ENCODE measurements at places on chromosomes 3 and 15.

DNA sequence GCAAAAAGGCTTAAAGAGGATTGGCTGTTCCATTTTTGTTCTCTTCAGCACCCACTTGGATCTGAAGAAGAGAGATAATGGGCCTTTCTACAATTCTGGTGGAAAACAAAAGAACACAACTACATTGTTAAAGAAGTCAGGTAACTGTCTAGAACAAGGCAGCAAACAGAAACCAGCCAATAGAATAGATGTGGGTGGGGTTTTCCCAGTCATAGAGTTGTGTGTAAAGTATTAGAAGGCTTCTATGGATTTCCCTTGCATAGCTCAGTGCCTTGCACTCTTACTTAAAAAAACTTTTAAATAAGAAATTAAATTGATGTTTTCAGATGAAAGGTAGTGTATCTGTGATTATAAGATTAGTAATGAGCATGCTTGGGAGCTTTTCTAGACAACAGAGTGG lies 462.7 kb upstream of the ATP11B start:
- DNase-seq, result no peak

DNA sequence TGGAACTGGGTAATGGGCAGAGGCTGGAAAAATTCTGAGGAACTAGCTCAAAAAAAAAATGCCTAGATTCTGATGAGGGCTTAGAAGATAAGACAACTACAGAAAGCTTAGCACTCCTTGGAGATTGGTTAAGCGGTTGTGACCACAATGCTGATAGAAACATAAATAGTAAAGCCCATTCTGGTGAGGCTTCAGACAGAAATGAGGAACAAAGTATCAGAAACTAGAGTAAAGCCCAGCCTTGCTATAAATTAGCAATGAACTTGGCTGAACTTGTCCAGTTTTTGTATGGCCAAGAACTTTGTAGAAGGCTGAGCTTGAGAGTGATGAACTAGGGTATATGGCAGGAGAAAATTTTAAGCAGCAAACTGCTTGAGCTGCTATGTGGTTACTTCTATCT lies 25.4 kb downstream of the GOLGB1 start:
- DNase-seq, result no peak

DNA sequence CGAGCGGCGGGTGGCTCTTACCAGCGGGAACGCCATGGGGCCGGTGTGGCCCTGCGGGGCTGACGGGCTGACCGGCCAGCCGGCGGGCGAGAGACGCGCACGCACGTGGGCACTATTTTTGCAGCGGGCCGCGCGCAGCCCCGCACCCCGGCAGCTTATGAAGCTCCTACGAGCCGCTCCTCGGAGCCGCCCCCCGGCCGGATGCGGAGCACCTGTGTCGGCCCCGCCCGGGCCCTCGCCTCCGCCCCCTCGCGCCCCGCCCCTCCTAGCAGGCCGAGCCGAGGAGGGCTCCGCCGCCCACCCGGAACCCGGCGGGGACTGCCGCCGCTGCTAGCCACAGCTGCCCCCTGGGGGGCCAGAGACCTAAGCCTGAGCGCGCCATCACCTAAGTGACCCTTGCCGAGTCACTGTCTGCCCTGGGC lies 683 bp upstream of the CPEB1 start:
- DNase-seq, result peak; percentile 34

DNA sequence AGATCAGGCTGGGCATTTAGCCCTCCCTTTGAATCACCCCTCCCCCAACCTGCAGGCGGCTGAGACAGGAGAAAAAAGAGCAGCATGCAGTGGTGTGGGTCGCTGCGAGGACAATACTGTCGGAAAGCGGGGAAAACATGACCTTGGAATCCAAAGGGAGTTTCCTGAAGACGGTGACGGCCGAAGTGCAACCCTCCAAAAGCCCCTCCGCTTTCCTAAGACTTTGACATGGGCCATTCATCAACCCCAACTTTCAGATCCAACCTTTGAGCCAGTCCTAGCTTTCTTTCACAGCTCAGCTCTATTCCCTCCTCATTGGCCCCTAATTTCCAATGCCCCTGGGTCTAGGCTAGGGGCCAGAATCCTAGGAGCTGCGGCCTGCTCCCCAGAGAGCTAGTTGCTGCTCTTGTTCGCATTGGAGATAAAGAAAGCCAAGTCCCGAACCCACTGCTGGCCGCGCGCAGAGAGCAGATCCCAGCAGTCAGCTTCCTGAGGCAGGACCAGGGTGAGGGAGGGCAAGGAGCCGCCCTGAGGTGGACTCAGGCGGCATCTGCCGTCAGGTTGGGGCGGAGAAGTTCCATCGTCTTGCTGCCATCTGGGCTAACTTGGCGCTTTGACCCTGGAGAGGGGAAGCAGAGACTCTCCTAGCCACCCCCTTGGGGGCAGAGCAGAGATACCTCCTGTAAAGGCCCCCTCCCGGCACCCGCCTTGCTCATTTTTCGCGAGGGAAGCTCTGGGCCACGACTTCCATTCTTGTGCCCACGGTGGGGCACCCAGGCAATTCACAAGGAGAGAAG lies 914 bp downstream of the ZIC4 start:
- no peak for DNase-seq

DNA sequence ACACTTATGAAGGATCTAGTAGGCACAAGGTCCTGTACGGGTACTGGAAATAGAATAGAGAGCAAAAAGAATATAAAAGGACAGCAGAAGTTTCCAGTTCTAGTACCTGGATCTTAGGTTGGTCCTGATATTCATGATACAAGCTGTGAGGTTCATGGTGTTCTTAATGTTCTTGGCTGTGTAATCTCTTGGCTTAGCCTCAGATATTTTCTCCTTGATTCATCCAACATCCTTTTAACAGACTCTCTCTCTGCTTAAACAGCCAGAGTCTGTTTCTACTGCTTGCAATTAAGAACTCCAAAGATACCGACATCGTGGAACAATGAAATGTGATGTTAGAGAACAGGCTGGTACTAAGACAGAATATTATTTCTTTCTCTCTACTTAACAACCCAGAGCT lies 49.9 kb downstream of the CNTN3 start:
- no peak for DNase-seq

GRCh38 chr3:61772456-61772855 lies 211.1 kb downstream of the PTPRG start:
- DNase-seq, result no peak

DNA sequence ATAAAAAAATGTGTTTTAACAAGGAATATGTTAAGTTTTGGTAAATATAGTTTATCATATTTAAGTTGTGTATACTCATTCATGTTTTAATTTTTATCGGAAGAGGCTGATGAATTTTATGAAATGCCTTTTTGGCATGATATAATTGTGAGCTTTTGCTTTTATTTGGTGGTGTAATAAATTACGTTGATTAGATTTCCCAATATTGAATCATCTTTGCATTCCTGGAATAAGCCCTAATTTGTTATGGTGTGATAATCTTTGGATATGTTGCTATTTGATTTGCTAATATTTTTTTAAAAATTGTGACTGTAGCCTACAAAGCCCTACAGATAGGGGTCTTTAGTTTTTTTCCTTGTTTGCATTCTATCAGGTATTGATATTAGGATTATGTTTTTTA lies 107.4 kb downstream of the IGF1R start:
- no peak for DNase-seq

All from stimulated activated CD4-positive, alpha-beta T cell treated with anti-CD3 and anti-CD28 coated beads, Interleukin-2, amount 100 ng/mL, for 24 hours (primary cell).